ENCODE measurements at places on chromosomes 2 and 18.

GRCh38 chr2:239827523-239827890 is 197.6 kb downstream of the NDUFA10 start:
- no peak for DNase-seq

- DNase-seq: no peak
Measured at GRCh38 chr18:33034945-33035344, 262.1 kb upstream of the KLHL14 start.

- DNase-seq: peak; percentile 74
Measured at GRCh38 chr2:109513749-109514588, 99.8 kb downstream of the SEPTIN10 start.

DNA sequence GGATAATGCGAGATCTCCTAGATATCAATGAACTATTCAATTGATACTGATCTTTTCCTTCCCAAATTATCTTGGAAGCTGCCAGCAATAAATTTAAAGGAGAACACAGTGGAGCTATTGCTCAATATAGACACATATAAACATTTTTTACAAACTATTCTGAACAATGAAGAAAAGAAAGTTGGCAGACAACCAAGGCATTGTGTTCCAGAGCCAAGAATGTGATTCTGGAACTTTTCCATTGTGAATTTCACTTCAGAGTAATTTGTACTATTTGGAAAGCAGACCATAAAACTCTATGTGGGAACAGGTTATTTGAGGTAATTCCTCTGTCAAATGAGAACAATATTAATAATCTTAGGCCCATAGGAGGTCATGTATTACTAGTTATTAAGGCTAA is 588.2 kb downstream of the IRS1 start:
- peak; percentile 92 for DNase-seq

DNA sequence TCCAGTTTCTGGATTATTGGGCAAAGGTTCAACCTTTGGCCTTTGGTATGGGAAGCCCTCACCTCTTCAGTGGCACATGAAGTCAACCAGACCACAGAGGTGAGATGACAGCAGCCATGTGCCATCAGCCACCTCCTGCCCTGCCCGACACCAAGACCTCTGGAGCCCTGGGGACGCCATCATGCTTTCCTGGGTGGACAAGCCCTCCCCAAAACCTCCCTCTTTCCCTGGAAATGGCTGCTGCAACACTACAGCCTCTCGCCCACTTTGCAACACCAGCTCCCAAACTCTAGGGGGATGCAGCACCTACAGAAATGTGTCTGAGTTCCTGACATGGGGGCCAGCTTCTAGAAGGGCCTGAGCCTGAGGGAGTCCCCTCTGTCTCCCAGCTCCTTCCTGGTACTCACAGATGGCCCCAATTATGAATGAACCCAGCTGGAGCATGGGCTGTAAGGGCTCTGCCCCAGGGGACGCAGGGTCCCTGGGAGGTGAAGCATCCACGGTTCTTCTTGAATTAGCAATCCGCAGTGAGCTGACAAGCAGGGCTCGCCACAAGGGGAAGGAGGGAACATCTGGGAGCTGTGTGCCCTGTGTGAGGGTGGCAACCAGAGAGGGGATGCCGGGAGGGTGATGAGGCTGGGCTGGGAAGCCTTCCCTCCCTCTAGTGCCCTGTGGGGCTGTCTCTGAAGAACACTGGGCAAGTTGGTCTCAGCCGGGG is 268.5 kb upstream of the HDAC4 start:
- no peak for DNase-seq

DNA sequence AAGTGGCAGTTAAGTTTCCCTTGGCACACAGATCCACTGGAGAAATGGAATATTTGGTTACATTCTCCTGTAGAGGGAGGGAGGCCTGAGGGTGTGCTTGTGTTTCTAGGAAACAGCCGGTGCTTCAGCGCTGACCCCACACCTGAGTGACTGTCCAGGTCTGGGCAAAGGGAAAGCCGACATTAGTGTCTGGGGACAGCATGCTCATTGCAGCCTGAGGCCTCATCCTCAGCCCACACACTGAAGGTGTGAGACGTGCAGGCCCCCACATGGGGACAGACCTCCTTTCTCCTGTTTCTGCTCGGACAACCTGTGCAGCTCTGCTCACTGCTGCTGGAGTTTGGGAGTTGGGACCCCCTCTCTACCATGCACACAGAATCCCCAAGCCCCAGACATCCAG is 178.3 kb downstream of the ACKR3 start:
- DNase-seq: no peak

DNA sequence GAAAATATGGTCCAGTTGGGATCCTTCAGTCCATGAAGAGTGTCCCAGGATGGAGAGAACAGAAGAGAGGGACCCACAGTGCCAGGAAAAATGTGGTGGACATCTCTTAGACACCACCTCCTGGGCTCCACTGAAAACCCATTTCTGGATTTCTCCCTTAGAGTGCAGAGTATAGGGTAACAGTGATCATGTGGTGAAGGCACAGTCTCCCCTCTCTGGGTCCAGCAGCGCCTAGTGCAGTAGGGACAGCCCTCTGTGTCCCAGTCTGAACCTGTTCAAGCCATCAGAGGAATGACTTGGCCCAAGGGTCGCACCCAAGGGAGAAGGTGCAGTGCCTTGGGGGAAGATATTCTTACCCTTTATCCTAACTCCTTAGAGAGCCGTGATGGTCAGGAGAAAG is 30.1 kb downstream of the TET3 start:
- DNase-seq: no peak

GRCh38 chr2:114384441-114384840 is 58.0 kb upstream of the DPP10 start:
- no peak for DNase-seq

DNA sequence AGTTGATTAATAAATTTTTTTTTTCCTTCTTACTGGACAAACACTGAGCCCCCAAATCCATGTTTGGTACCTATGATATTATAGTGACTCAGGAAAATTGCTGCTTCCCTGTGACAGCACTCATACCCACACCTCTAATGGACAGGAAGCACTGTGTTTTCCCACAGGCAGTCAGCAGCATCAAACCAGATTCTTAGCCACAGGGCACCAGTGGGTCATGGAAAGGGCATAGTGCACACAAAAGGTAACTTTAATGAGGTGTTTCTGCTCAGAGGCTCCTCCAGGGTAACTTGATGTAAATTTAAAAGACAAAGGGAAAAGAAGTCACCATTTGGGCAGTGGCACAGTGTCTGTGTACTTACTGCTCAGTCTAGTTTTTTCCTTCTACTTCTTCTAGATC is 34.1 kb downstream of the SERPINB11 start:
- no peak for DNase-seq

DNA sequence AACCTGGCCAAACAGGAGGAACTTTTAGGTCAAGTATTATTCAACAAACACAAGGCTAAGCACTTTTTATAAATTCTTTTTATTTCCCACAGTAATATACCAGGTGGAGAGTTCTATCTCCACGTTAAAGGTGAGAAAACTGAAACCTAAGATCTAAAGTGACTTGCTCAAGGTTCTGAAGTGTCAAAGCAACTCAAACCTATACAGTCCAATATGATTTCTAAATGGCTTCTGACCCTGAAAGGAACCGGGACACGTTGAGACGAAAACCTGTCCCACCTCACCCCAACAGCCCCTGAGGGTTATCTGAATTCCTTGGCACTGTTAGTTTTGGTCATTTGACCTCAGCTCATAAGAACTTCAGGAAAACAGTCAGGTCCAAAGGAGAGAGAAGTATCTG is 814.5 kb upstream of the LRATD1 start:
- no peak for DNase-seq

DNA sequence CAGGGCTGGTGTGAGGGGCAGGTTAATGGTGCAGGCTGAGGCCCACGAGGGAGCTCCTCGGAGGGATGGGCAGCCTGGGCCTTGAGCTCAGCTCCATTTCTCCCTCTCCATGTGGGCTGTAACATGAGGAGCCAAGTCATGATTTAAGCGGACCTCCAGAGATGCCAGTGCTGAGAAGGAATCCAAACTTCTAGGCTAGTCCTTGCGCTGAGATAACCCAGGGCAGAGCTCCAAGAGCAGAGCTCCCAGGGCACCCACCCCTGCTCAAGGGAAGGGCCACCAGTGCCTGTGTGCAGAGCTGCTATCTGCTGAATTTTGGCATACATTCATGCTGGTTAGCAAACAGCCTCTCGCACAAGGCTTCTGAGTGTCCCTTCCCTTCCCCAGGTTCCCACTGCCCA is 95.1 kb downstream of the MRO start:
- no peak for DNase-seq

DNA sequence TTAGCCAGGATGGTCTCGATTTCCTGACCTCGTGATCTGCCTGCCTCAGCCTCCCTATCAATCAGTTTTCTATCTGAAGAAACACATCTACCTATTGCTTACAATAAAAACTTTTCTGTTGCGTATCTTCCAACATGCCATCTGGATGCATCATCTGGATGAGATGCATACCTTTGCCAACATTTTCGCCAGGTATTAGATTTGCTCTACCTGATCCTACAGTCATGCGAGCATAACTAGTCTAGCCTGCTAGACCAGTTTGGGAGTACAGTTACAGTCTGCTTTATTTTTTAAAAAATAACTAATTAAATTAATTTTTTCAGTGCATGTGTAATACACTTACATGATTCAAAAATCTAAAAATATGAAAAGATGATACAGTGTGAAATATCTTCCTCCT is 334.0 kb upstream of the MEX3C start:
- DNase-seq: no peak

- DNase-seq: peak; percentile 64
Measured at GRCh38 chr2:113240915-113241911, 37.5 kb downstream of the PAX8 start.

GRCh38 chr18:8946066-8946838 is 156.2 kb upstream of the NDUFV2 start:
- DNase-seq: peak; percentile 98

GRCh38 chr2:181778621-181779201 is 98.4 kb upstream of the NEUROD1 start:
- DNase-seq: no peak

GRCh38 chr2:129732630-129733026 is 246.8 kb upstream of the RAB6C start:
- no peak for DNase-seq

- no peak for DNase-seq
Measured at GRCh38 chr2:45279356-45279755, 270.1 kb upstream of the SIX2 start.

DNA sequence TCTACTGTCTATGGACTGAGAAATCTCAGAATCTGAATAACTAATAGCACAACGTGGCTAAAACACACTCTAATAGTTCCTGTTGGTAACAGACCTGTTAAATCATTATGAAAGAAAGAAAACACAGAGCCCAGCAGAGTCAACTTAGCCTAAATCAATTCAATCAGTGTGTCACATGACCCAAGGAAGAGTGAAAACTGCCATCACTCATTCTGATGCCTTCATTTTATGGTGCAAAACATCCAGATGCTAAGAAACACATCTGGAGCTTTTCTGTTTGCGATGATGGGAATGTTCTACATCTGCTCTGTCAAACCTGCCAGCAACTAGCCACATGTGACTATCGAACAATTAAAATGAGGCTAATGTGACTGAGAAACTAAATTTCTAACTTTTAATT is 295.7 kb upstream of the TRIB2 start:
- DNase-seq: no peak

- no peak for DNase-seq
Measured at GRCh38 chr2:15303874-15304273, 257.3 kb downstream of the NBAS start.

All from fibroblast of skin of left biceps (primary cell).